Fibroblast of skin of abdomen (primary cell): ENCODE measurements at places on chromosomes 3 and 15.
A peak's percentile ranks its signal among the peaks of the same experiment; 100 is the strongest.

- DNase-seq = peak; percentile 36
These were observed 298.4 kb downstream of the FOXP1 start for GRCh38 chr3:71285086-71285485.

GRCh38 chr15:88664151-88664778 is 25.4 kb downstream of the ISG20 start:
- DNase-seq = no peak

- DNase-seq = peak; percentile 10
These were observed 135.5 kb upstream of the TTC14 start for GRCh38 chr3:180466401-180467011.

DNA sequence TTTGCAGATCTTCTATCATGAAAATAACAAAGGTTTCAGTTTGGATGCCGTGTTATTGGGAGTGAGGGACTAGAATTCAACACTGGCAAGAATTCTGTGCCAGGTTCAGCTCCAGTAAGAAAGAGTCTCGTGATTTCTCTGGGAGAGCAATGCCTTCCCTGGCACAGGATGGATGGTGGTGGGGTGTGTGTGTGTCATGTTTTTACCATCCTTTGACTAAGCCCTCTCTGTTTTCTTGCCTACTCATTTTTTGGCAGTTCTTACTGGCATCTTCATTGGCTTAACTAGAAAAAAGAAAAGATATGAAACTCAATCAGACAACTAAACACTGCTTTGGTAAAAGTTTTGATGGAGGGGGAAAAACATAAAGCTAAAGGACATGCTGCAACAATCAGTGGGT is 86.6 kb downstream of the FMN1 start:
- DNase-seq = no peak

- peak; percentile 73 for DNase-seq
These were observed 177.5 kb downstream of the RORA start for GRCh38 chr15:61051569-61052031.

DNA sequence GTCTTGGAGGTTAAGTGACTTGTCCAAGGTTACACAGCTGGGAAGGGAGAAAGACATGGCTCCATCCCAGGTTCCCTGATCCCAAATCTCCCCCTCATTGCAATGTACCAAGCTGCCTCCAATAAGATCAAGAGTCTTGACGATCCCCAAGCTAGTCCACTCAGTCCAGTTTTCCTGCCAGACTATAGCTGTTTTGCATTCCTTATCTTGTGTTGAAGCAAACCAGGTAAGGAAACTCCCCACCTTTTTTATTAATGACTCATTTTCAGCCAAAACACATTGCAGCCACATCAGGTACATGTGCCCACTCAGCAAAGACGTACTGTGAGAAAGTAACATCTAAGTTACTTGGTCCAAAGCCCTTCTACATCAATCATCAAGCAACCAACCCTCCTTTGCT is 41.9 kb downstream of the LIPC start:
- DNase-seq = peak; percentile 78

GRCh38 chr3:131036200-131036816 is 9.6 kb downstream of the NEK11 start:
- peak; percentile 69 for DNase-seq

DNA sequence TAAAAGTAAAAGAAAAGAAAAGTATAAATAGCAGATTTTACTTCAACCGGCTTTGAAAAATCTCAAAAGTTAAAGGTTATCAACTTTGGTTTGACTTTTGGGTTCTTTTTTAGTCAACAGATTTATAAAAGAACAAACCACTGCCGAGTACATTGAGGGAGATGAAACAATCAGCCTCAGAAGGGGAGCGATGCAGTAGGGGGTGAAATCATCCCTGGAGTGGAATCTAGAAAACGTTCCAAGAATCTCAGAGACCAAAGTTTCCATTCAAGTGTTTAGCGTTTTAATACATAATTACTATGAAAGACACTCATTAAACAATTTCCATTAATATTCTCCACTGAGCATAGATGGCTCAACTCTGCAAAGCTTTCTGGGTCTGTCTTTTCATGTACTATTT is 745.5 kb downstream of the NR2F2 start:
- DNase-seq = no peak

- peak; percentile 78 for DNase-seq
These were observed 172.1 kb upstream of the ADAMTS9 start for GRCh38 chr3:64859625-64860535.

DNA sequence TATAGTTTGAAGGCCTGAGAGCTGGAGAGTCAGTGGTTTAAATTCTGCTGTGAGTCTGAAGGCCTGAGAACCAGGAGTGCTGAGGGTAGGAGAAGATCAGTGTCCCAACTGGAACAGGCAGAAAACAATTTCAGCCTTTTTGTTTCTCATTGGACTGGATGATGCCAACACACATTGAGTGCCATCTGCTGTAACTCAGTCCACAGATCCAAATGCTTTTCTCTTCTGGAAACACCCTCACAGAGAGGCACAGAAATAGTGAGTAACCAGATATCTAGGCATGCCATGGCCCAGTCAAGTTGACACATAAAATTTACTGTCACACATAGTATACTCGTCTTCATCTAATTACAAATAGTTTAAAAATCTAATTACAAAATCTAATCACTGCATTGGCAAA is 100.8 kb downstream of the NEO1 start:
- no peak for DNase-seq

DNA sequence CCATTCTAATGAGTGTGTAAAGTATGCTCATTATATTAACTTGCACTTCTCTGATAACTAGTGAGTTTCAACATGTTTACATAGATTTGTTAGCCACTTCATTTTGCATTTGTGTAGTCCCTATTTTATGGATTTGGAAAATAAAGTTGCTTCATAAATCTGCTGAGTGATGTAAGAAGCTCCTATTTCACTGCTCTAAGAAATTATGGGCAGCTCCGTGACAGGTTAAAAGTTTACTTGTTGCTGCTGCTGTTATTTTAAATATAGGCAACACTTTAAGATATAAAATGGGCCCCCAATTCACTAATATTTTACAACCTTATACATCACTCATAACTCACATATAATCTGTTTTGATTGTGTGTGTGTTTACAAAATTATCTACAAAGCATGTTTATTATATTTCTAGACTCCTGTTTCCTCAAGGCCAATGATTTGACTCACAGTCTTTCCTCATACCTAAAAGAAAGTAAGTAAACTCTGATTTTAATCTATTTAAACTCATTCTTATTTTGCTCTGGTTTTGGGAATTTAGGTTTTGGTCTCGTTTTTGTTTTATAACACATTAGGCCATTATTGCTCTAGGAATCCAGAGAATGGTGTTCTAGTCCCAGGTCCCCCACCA is 51.7 kb upstream of the FILIP1L start:
- DNase-seq = no peak

DNA sequence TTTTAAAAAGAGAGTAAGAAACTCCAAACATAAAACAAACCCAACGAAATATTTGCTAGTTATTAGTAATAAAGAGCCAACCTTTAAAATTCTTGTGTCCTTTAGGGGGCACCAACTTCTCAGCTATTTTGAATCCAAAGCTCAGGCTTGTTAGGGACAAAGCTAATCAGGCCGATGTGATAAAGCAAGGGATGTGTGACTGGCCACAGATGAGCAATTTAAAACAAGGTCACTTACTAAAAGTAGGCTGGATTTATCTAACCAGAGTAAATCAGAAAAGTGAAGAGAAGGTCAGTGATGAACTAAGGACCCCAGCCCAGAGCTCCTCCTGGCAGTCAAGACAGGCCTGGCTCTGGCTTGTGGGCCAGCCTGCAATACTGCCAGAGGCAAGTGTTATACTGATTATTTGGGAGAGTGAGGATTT is 108.5 kb downstream of the CYP19A1 start:
- DNase-seq = peak; percentile 48

GRCh38 chr15:73629798-73630429 is 3.3 kb downstream of the NPTN start:
- DNase-seq = no peak

GRCh38 chr3:39753391-39753790 is 56.0 kb upstream of the MYRIP start:
- DNase-seq = no peak

GRCh38 chr15:33396475-33396874 is 85.7 kb downstream of the RYR3 start:
- DNase-seq = no peak

GRCh38 chr15:41872166-41872747 is 21.6 kb downstream of the SPTBN5 start:
- DNase-seq = no peak

- DNase-seq = peak; percentile 77
These were observed 9.1 kb downstream of the ZFAND6 start for GRCh38 chr15:80068578-80068977.

DNA sequence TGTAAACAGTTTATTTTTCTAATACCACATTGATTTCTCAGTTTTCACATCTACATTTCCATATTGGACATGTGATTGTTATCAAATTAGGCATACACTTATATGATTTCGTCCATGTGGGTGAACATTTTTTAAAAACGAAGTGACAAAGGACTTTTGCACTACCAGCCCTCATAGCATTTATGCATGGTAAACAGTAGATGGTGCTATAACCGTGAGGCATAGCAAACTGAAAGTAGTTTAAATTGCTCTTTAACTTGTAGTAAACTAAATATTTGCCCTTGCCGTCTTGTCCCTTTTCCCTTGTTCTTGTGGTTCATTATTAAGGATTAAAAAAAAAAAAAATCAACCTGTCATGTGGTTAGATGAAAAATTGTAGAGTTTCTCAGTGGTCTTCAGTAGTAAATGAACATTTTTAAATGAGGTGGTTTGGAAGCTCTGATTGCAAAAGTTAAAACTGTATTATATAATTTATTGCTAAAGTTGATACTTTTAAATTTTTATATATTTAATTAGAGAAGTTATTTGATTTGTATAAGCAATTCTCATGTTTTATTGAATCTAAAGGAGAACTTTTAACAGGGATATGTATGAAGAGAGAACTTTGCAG is 24.0 kb downstream of the STX19 start:
- DNase-seq = peak; percentile 68
